ENCODE measurements at places on chromosomes 7 and 10. TPM values are rescaled to one million over a fixed set of nuclear protein-coding genes. Genes with fewer than 3 reads are reported as not detected.

- H3K4me3 ChIP-seq: no peak overlapping the region
- no peak overlapping the region for H3K27ac ChIP-seq
- no peak for DNase-seq
- no peaks in the 10 kb centered on the region for H3K27me3 ChIP-seq
- no peaks in the 10 kb centered on the region for H3K4me1 ChIP-seq
- H3K36me3 ChIP-seq: no peaks in the 10 kb centered on the region
These were observed 49.4 kb downstream of the AKR1D1 start for GRCh38 chr7:138125598-138126111.

The KAZALD1 gene
- total RNA-seq: 9.8 TPM

The GCK gene
- 0.25 TPM for total RNA-seq

The GGCT gene
- total RNA-seq: 23.8 TPM

- H3K36me3 ChIP-seq: no peaks in the 10 kb centered on the region
- H3K4me1 ChIP-seq: no peaks in the 10 kb centered on the region
- no peak overlapping the region for H3K27ac ChIP-seq
These were observed 334.0 kb downstream of the WDR37 start for GRCh38 chr10:1390200-1390599.

The PTF1A gene
- total RNA-seq: not detected

GRCh38 chr7:39720586-39720985, 97.2 kb downstream of the RALA start:
- no peak overlapping the region for H3K4me3 ChIP-seq
- H3K36me3 ChIP-seq: no peaks in the 10 kb centered on the region
- no peak for DNase-seq
- H3K27ac ChIP-seq: peak overlapping the region; percentile 38
- H3K4me1 ChIP-seq: no peaks in the 10 kb centered on the region

DNA sequence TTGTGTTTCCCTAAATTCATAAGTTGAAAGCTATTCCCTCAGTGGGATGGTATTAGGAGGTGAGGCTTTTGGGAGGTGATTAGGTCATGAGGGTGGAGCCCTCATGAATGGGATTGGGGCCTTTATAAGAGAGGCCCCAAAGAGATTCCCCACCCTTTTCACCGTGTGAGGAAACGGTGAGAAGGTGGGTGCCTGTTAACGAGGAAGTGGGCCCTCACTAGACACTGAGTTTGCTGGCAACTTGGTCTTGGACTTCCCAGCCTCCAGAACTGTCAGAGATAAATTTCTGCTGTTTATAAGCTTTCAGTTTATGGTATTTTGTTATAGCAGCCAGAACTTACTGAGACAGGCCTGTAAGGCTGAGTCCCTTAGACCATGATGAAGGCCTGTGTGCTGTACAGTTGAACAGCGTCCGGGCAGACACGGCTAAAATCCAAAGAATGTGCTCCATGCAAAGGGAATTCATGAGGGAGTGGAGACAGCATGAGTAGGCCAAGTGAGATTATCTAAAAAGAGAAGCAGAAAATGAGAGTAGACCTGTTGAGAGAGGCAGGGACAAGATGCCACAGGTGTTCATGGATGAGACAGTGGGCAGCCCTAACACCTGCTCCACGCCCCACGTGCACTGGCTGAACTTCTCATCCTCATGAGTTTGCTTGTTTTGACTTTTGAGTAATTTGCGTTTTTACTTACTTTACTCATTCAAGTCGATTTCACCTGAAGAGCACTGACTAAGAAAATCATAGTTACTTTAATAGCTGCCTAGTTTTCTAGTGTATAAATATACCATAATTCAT, 66.9 kb upstream of the SFMBT2 start:
- H3K4me1 ChIP-seq: peaks cover 5% of the 10 kb centered on the region
- H3K4me3 ChIP-seq: no peak overlapping the region
- no peak for DNase-seq
- H3K36me3 ChIP-seq: no peaks in the 10 kb centered on the region

The RTKN2 gene
- 1.6 TPM for total RNA-seq
